ENCODE measurements at places on chromosomes 7 and 10.

DNA sequence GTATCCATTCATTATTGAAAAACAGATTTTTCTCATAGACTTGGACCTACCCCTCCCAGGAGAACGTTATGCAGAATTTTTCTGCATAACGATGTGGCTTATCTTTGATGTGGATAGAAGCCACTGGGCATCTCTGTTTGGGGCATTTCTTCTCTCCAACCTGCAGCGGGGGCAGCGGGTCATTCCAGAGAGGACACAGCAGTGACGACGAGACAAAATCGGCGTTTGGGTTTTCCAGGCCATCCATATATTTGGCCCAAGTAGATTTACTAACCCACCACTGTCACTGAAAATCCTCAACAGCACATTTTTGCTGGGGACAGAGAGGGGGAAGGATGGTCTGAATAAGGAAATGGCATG is 299.3 kb upstream of the PITRM1 start:
- no peak for DNase-seq

DNA sequence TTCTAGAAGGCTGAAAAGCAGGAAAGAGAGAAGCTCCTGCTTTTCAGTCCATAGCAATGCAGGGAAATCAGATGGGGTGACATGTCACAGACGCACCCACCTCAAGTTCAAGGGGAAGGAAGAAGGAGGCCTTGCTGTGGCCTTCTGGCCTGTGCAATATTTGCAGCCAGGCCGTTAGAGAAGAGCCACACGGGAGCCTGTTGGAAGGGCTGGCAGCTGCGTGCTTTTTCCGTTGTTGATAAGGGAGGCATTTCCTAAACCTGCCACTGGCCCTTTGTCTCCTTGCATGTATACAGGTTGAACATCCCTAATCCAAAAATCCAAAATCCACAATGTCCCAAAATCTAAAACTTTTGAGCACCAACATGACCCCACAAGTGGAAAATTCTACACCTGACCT is 492.5 kb upstream of the ZMIZ1 start:
- no peak for DNase-seq

DNA sequence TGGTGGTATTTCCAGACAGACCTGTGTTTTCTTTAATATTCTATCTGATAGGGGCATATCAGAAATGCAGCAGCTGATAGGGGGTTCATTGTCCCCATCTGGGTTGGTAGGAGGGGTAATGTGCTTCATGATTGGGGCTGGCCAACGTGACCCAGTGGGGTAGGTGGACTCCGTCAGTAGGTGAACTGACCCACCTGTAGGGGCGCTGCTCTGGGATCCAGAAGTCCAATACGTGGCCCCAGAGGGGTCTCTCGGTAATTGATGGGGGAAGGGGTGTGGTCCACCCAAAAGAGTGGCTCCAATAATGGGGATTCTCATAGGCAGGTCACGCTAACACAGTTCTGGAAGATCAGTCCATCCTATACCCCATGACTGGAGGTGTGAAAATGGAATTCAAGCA is 112.0 kb downstream of the PRLHR start:
- DNase-seq, result no peak

- DNase-seq, result no peak
Measured at GRCh38 chr7:549891-550625, 30.4 kb upstream of the PDGFA start.

GRCh38 chr10:37739181-37739580 is 118.2 kb downstream of the ZNF248 start:
- DNase-seq, result no peak

DNA sequence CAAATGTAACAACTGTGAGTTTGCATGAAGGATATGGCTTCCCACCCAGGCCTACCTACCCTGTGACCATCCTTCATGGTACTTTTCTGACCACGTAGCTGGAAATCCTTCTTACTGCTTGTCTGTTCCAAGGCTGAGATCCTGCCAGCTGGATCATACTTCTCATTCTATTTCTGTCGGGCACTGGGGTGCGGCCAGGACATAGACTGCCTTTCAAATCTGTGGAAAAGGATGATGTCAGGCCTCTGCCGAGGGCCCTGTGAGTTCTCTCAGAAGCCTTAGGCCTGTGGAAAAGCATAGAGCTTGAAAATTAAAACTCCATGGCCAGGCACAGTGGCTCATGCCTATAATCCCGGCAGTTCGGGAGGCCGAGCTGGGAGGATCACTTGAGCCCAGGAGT is 10.0 kb downstream of the VWC2 start:
- no peak for DNase-seq

- no peak for DNase-seq
Measured at GRCh38 chr7:110407706-110408105, 683.2 kb upstream of the LRRN3 start.
